ENCODE measurements at places on chromosomes 12 and 14.
A peak's percentile ranks its signal among the peaks of the same experiment; 100 is the strongest.

- no peak for DNase-seq
Measured at GRCh38 chr14:54152351-54152750, 195.7 kb upstream of the BMP4 start.

- DNase-seq, result no peak
Measured at GRCh38 chr14:50410921-50411320, 14.2 kb upstream of the CDKL1 start.

- DNase-seq, result no peak
Measured at GRCh38 chr14:23162005-23162404, 21.5 kb downstream of the SLC7A8 start.

- no peak for DNase-seq
Measured at GRCh38 chr14:38959021-38959420, 144.0 kb downstream of the SEC23A start.

DNA sequence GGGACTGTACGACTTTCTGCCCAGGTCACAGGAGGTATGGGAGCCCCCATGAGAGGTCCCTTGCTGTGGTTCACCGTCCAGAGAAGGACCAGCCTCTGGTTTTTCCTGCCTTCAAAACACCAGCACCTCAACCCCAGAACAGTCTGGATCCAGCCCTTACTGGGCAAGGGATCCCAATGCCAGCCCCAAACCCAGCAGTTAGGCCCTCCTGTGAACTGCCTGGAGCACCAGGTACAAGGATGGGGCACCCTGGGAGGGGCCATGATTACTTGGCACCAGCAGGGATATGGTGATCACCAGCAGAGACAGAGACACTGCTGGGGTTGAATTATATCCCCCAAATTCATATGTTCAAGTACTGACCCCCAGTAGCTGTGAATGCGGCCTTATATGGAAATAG lies 20.0 kb downstream of the ANHX start:
- DNase-seq, result no peak

GRCh38 chr14:32618991-32619390 lies 289.9 kb downstream of the AKAP6 start:
- DNase-seq, result no peak

- DNase-seq, result no peak
Measured at GRCh38 chr12:131529196-131530040, 181.5 kb upstream of the SFSWAP start.

DNA sequence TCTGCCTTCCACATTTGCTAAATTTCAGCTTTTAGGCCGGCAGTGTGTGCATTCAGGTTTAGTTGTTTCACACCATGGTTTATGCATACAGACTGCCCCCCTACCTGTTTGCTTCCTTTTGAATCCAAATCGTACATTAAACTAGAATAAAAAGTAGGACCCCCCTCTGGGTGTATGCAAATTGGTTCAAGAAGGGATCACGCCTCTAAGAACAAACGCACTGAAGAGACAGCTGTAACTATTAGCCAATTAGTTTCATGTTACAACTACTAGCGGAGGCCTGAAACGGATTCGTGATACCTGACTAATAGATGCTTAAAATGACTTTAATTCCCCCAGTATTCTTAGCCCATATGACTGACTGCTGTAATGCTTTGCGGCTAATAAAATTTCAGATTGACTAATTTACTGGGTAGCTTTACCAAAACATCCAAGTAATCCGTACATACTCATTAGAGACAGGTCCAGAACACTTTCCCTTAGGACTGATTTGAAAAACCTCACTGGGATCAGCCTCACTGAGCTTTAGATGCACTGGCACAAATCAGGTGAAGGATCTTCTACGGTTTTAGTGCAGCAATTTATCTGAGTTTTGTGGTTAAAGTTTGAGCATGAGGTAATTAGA lies 411.8 kb downstream of the NPAS3 start:
- DNase-seq, result no peak

DNA sequence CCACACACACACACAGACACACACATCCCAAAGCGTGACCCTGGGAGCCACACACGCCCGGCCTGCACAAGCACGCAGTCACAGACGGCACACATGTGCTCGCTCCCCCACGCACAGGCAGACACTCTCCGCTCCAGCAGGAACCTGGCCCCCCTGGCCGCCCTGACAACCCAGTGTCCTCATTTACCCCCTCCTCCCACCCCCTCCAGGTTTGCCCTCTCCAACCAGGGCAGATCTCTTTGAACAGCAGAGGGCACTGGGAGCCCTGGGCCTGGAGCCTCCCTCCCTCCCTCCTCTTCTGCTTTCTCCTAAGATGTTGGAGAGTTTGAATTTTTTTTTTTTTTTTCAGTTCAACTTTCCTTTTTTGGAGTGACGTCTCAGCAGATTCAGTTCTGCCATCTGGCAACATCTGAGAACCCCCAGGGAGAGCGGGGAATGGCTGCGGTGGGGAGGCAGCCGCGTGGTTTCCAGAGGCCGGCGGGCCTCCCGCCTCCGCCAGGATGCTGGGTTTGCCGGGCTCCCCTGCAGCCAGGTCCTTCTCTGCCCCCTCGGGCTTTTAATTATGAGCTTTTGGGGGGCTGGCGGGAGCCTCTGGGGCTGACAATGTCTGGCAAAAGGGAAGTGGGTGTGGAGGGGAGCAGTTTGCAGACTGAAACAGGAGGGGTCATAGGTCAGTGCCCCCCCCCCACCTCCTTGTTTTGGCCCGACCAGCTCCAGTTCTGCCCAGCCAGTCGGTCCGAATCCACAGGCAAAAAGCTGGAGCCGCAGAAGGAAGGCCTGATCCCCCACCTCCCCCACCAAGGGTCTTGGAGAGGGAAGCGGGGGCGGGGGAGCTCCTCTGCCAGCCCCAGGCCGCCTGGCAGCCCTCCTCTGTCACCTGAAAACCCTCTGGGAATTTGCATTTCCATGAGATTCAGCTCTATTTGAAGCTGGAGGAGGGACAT lies 1.3 kb upstream of the NCOR2 start:
- DNase-seq, result peak; percentile 76

DNA sequence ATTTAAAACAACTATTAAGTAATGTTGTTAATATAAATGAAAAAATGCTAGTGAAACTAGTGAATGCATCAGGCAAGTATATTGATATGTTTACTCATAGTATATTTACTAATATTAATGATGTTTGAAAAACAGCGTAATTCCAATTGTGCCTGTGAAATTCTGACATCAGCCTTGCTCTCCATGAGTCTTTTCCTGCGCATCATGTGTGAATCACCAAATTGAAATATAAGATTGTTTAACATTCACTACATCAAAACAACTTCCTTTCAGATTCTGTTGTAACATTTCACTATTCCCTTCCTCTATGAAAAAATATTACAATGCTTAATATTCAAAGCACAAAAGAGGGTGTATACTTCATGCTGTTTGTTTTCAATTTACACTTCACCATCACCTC lies 1995.9 kb upstream of the SEL1L start:
- no peak for DNase-seq

DNA sequence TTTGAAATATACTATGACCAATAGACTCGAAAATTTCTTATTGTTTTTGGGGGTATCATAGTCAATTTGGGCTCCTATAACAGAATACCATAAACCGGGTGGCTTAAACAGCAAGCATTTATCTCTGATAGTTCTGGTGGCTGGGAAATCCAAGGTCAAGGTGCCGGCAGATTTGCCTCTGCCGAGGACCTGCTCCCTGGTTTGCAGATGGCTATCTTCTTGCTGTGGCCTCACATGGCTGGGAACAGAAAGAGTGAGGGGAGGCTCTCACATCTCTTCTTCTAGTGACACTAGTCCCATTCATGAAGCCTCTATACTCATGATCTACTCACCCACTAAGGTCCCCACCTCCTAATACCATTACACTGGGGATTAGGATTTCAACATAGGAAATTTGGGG lies 70.7 kb downstream of the BORCS5 start:
- no peak for DNase-seq

GRCh38 chr14:62364800-62365280 lies 602.6 kb downstream of the SNAPC1 start:
- no peak for DNase-seq

DNA sequence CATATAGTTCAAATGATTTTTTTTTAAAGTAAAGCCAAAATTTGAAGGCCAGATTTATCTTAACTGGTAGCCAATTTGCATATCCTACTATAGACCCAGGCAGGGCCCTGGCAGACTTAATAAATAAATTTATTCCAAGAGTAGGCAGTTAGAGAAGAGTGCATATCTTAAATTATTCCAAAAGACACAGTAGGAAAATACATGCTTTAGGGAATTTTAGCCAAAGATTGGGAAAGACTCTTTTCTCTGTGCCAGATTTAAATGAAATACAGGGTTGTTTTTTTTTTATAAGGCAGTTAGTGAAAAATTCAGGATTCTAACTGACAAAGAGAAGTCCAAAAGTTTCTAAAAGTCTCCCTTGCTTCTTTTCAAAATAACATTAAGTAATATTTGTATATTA lies 65.5 kb downstream of the ST8SIA1 start:
- DNase-seq, result no peak

GRCh38 chr12:110330124-110330523 lies 49.1 kb downstream of the ATP2A2 start:
- DNase-seq, result no peak

GRCh38 chr12:31804185-31804504 lies 75.3 kb upstream of the AMN1 start:
- DNase-seq, result no peak

- DNase-seq, result peak; percentile 21
Measured at GRCh38 chr12:54933376-54933775, 51.2 kb downstream of the TESPA1 start.

DNA sequence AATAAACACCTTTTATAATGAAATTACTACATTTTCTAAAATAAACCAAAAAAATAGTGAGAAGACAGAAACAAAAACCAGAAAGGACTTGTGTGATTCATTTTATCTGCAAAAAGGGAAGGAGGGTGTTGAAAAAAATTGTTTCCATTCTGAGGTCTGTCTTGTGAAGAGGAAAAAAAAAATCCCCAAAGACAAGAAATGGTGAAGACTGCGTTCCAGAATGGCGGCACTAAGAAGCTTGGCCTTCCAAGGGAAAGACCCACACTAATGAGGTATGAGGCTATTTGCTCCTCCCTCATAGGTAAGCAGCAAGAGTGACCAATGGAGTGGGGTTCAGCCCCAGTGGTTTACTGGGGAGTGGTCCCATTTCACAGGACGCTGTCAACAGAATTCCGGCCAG lies 35.0 kb downstream of the GNPTAB start:
- no peak for DNase-seq

- DNase-seq, result no peak
Measured at GRCh38 chr14:65117769-65118745, 15.7 kb upstream of the MAX start.

DNA sequence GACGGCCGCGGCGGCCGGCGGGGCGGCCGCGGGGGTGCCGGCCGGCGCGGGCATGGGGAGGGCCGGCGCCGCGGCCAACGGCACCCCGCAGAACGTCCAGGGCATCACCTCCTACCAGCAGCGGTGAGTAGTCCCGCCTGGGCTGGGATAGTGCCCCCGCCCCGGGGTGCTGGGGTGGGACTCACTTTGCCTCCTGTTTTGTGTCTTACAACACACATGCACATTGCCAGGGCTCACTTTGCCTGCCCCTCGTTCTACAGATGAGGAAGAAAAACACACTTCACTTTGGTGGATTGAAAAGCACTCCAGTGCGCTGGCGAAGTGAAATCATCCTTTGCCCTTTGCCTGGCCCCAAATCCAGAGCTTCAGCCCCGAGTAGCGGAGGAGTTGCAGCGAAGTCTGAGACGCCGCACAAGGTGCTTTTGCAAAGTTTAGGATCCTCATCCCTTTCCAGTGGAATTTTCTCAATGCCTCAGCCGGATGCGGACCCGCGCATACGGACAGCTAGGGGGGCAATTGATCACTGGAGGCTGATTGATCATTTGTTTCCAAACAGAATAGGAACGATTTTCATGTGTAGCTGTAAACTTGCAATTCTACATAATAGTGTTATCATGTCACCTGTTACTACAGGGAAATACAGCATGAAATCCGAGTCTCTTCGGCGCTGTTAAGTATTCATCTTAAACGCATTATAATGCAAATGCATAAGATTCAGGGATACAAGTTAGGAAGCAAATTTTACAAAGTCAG lies 3.6 kb upstream of the NPAS3 start:
- no peak for DNase-seq

DNA sequence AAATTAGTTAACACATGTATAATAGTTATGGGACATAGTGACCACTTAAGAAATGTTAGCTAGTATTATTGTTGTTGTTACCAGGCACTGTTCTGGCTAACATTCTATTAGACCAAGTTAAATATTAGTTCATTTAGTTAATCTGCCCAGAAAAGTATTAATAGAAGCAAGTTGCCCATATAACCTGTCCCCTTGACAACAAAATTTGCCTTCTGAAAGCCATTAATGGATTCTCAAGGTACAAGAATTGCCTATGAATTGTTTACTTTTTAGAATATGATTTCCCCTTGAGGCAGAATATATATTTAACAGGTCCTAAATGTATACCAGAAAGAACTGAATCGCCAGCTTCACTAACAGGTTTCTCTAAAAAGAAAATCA lies 167.3 kb upstream of the TMCC3 start:
- DNase-seq, result no peak

DNA sequence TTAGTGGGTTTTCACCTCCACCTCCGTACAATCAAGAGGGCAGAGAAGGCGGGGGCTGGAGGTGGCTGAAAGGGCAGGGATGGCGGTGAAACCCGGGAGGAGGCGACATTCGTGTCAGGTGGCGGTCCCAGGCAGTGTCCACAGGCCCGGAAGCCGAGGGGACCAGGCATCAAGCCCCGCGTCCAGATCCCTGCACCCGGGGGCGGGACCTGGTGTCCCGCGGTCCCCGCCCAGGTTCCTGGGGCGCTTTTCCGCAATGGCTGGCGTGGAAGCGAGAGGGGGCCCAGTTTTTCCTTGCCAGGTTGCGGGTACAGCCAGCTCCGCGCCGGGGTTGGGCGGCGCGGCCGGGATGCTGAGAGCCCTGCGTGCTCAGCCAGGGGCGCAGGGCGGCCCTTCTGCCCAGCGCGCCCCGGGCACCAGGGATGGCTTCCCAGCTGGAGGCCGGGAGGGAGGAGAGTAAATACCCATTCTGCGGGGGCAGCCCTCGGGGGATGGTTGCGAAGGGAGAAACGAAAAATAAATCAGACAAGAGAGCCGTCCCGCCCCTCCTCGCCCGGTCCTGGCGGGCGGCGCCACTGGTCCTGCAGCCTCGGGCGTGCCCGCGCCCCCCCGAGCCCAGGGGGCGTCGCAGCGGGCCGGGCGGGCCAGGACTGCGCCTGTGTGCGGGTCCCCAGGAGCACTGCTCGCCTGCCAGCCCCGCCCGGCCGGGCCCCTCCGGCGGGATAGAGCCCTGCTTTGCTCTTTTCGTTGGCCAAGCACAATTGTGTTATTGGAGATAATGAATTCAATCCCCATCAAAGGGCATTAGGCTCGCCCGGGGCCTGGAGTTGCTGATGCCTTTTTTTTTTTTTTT lies 11.5 kb downstream of the FOXA1 start:
- no peak for DNase-seq

GRCh38 chr12:75982979-75983660 lies 48.5 kb downstream of the PHLDA1 start:
- peak; percentile 30 for DNase-seq

Data from dermis blood vessel endothelial cell (primary cell).